ENCODE measurements at places on chromosomes 1 and 21.
A peak's percentile ranks its signal among the peaks of the same experiment; 100 is the strongest.

- DNase-seq = no peak
Observed at GRCh38 chr21:40754466-40754865, 92.5 kb downstream of the DSCAM start.

- DNase-seq = no peak
Observed at GRCh38 chr1:170176772-170177171, 31.0 kb downstream of the NTMT2 start.

GRCh38 chr1:75035536-75035935, 98.7 kb upstream of the LHX8 start:
- no peak for DNase-seq

DNA sequence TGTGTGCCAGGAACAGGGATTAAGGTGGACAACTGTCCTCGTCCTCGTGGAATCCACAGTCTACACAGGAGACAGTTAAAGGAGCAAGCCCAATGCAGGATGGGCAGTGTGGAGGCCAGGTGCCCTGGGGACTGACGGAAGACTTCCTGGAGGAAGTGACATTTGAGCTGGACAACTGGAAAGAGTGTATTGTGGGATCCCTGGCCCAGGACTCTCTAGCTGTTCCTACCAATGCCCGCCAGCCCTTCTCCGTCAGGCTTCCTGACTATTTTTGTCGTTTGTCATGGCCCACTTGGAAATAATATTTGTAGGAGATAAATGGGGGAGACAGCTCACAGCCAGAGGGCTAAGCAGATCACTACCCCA, 235.3 kb downstream of the TOMM20 start:
- DNase-seq = no peak

GRCh38 chr21:42117229-42117966, 46.3 kb downstream of the UMODL1 start:
- peak; percentile 51 for DNase-seq

DNA sequence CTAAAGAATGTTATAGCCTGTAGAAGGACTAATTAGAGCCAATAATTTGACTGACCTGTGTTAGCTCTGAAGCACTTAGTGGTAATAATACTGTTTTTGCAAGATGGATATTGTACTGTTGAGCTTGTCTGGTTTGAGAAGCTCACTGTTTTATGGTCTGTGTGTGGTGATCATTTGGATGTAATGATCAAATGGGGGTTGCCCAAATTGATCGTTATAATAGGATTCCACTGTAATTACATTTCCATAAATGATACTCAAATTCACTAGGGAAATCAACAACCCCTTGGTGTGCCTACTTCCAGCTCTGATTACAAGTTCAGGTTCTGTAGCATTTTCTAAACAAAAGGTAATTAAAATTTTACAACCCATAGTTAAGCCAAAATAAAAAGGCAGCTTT, 971.4 kb downstream of the TTLL7 start:
- DNase-seq = no peak

GRCh38 chr1:92362970-92363369, 64.1 kb downstream of the RPAP2 start:
- DNase-seq = no peak

DNA sequence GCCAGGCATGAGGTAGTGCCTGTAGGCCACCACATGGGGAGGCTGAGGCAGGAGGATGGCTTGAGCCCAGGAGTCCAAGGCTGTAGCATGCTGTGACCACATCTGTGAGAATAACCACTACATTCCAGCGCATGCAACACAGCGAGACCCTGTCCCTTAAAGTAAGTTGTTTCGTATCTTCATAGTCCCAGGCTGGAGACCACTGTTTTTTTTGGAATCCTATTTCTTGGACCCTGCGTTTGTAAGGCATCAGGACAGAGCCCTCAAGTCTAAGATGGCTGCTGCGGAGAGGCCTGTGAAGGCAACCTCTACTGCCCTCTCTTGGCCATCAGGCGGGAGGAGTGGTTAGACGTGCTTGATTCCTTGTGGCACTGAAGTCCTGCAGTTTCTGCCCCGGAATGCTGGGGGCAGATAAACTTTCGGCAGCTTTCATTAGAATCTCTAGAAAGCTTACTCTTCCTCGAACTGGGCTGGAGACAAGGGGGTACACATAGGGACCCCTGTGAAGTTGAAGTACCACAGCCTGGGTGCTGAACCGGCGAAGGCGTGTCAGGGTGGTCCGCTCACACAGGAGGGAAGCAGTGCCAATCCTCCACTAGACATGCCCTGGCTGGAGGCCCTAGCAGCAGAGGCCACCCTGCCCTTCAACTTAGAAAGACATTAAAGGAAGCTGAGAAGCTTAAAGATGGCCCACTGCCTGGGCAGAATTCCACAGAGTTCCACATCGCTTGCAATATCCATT, 36.6 kb downstream of the RABIF start:
- no peak for DNase-seq

- DNase-seq = no peak
Observed at GRCh38 chr1:65820983-65821382, 28.3 kb downstream of the PDE4B start.

DNA sequence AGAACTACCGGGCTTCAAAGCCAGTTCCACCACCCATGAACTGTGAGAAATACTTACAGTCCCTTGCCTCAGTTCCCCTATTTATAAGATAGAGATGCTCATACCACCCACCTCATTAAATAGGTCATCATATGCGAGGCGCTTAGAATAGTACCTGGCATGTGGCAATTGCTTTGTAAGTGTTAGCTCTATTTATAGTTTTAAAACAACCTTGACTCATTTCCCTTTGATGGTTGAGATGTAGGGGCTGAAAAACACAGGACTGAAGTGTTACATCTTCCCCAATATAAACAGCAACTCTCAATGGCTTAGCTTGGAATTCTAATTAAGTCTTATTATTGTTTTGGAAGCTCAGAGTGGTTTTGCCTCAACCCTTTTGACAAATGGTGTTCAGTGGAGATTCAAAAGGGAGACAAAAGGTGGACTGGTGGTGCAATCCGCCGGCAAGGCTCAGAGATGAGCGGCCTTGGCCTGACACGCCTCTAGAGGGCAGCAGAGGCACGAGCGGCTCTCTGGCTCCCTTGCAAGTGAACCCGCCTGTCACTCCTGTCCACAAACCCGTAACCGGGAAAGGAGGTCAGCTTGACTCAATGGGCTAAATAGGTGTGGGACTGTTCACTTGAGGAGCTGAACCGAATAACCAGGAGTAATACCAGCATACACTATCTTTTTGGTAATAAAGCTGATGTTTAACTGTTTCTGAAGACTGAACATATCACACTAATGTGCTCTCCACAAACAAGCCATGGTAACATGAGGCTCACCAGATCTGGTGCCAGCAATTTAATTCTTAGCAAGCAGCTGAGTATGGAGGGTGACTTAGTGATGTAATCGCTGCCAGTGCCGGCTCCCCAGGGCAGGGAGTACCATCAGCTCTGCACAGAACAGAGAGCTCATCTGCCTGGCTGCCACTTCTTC, 19.5 kb upstream of the SMYD2 start:
- peak; percentile 68 for DNase-seq

DNA sequence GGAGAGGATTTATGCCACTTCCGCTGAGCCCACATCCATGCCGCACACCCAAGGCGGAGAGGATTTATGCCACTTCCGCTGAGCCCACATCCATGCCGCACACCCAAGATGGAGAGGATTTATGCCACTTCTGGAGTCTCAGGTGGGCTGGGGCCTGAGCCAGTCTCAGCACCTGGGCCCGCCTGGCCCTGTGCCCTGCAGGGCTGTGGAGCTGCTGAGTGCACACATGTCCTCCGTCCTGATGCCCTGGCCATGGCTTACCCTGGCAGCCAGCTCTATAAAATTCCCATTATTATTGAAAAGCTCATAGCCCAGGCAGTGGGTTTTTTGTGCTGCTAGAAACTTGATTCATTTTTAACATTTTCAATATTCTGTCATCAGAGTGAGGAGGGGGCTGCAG, 89.8 kb upstream of the TMEM51 start:
- no peak for DNase-seq

GRCh38 chr21:31909153-31910073, 36.6 kb downstream of the HUNK start:
- no peak for DNase-seq

DNA sequence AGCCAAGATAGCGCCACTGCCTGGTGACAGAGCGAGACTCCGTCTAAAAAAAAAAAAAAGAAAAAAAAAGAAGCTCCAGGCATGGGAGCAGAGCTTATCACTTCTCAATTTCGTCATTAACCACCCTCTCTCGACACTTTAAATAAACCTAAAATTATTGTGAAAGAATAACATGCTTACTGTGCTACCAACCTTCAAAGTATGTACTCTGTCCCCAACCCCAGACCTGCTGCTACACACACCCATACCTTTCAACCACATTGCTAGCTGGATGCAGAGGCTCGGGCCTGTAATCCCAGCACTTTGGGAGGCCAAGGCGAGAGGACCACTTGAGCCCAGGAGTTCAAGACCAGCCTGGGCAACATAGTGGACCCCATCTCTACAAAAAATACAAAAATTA, 38.7 kb downstream of the GNPAT start:
- DNase-seq = no peak

DNA sequence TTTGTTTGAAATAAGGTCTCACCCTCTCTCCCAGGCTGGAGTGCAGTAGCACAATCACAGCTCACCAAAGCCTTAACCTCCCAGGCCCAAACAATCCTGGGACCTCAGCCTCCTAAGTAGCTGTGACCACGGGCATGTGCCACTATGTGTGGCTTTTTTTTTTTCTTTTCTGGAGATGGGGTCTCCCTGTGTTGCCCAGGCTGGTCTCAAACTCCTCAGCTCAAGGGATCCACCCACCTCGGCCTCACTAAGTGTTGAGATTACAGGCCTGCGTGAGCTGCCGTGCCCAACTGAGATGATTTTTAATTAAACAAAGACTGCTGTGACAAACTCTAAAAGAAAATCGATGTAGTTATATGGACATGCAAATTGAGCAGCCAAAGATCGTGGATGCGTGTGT, 768.4 kb upstream of the ADGRL2 start:
- DNase-seq = no peak

- no peak for DNase-seq
Observed at GRCh38 chr1:2312515-2313301, 78.6 kb downstream of the MORN1 start.

DNA sequence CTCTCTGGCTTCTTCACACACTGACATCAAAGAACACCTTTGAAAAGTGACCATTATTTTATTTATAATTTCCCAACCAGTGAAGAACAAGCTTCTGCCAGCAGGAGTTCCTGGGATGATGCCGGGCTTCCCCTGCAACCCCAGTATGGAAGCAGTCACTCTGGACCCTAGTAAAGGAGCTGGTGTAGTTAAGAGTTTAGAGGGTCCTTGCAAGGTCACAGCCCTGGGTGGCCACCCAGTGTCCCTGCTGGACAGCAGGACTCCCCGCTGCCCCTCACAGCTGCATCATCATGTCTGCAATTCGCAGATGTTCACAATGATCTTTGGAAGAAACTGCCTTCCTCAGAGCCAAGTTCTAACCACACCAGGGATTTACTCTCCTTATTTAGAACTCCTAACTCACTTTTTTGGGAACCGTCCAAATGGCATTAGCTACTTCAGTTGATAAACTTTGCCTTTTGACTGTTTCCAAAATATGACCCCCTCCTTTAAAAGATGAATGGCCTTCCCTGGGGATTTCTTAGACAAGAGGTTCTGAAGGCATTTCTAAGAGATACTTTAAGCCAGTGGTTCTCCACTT, 90.6 kb downstream of the HIVEP3 start:
- DNase-seq = no peak

GRCh38 chr1:178926046-178926445, 55.2 kb upstream of the ANGPTL1 start:
- DNase-seq = no peak

- DNase-seq = no peak
Observed at GRCh38 chr1:94103608-94104007, 17.3 kb downstream of the ABCA4 start.

GRCh38 chr21:14711287-14711686, 165.2 kb upstream of the SAMSN1 start:
- DNase-seq = no peak

DNA sequence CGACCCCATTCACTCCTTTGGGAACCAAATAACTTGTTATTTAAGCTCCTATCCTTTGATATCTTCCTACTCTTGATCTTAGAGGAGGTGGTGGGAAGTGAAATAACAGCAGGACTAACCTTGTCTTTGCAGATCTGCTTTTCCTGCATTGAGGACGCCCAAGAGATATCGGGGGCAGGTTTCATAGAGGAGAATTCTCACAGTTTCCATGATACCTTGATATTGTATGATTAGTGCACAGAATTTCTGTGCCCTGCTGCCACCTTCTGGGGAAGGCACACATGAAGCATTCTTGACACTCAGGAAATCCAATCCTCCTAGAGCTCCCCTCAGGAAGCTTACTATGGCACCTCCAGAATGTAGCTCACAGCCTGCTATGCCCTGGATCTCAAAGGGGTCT, 1.6 kb downstream of the CD1B start:
- no peak for DNase-seq

GRCh38 chr1:89821322-89822108, 683 bp downstream of the LRRC8D start:
- DNase-seq = peak; percentile 44

DNA sequence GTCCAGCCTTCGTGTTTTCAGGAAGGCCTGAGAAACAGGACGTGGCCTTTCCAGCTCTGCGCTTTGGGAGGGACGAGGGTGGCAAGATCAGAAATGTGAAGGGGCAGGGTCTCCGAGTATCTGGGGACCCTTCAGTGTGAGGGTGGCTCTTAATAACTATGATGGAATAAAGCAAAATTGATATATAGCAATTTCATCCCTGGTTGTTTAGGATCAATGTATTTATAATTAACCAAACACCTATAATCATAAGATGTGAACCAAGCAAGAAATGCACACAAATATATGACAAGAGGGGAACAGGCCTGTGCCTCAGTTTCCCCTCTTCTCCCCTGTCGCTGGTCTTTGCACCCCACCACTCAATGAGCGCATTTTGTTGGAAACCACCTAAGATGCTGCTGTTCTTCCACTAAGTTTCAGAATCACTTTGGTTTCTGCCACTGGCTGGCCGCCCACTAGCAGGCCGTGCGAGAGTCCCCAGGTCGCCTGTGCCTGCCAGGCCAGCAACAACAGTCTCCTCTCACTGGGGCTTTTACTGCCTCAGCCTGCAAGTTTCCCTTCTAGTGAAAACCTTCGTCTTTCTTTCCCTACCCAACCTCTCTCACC, 36.6 kb downstream of the UBASH3A start:
- no peak for DNase-seq

DNA sequence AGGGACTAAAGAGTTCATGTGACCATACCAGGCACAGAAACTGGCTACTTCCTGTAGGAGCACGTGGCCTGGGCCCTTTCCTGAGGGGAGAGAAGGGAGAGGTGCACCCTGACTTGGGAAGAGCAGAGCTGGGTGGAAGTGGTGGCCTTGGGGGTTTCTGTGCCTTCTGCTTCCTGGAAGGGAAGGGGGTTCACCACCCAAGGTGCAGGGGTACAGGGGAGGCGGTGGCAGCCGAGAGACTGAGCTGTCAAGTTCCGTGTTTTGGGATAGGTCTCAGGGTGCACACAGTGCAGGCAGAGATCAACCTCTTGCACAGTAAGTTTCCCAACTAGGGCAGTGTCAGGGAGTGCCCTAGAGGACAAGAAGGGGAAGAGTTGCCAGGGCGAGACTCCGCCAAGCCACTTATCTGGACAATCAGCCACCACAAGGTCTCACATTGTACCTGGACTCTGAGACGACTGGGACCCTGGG, 10.1 kb downstream of the HECTD3 start:
- DNase-seq = no peak

- DNase-seq = peak; percentile 49
Observed at GRCh38 chr1:5994713-5995621, 2.7 kb upstream of the NPHP4 start.
